AG08395 (cell line): ENCODE measurements at places on chromosomes 2 and 18.

- DNase-seq, result no peak
Measured at GRCh38 chr18:37282386-37283037, 283.1 kb downstream of the CELF4 start.

- DNase-seq, result peak; percentile 12
Measured at GRCh38 chr2:241443486-241444223, 64.7 kb downstream of the STK25 start.

DNA sequence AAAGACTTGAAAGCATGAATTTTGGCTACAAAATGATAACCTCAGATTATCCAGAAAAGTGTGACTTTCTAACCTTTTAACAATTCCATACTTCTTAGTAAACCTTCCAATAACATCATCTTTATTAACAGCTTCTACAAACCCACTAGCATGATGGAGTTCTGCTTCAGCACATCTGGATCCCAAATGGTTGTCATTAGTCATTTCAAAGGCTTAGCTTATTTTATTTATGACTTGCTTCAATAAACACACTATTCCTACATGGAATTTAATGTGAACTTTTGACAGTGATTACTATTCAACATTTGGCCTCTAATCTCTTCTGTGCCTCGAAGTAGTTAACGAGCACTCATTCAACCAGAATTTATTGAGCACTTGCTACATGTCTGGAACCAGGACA lies 808.3 kb downstream of the TSN start:
- DNase-seq, result no peak

- DNase-seq, result no peak
Measured at GRCh38 chr2:133240491-133241223, 327.6 kb downstream of the NCKAP5 start.

GRCh38 chr18:8525692-8526091 lies 83.5 kb upstream of the RAB12 start:
- DNase-seq, result no peak
